ENCODE measurements at places on chromosomes 5 and 9. TPM values are rescaled to one million over a fixed set of nuclear protein-coding genes. Genes with fewer than 3 reads are reported as not detected.

The OLFML2A gene
- 26.3 TPM for polyA plus RNA-seq

The OR1Q1 gene
- polyA plus RNA-seq: not detected

The LCN10 gene
- polyA plus RNA-seq: 0.47 TPM

The DDX46 gene
- polyA plus RNA-seq: 61.2 TPM

The IFNA13 gene
- polyA plus RNA-seq: not detected

The OTULIN gene
- 24.4 TPM for polyA plus RNA-seq

The KIAA1958 gene
- polyA plus RNA-seq: 16.6 TPM

The RNF180 gene
- 9.4 TPM for polyA plus RNA-seq

- no peak for DNase-seq
These were observed 31.2 kb upstream of the ACTBL2 start for GRCh38 chr5:57513785-57514184.

DNA sequence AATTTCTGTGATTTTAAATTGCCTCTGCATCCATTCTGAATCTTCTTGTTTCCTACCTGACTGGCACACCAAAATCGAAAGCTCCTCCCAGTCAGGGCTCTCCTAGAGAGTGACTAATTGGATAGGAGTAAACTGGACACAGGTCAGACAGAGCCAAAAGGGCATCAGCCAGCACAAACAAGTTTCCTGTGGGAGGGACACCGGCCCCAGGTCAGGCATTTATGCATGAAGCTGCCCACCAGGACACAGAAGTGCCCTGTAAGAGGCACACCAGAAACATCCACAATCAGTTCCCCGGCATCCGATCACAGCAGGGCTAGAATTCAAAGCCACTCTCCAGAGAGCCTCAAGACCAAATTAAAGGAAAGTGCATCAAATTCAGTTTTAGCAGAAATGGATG lies 78.4 kb downstream of the SFXN1 start:
- DNase-seq: no peak

GRCh38 chr5:151095341-151096000 lies 14.6 kb upstream of the TNIP1 start:
- DNase-seq: no peak

DNA sequence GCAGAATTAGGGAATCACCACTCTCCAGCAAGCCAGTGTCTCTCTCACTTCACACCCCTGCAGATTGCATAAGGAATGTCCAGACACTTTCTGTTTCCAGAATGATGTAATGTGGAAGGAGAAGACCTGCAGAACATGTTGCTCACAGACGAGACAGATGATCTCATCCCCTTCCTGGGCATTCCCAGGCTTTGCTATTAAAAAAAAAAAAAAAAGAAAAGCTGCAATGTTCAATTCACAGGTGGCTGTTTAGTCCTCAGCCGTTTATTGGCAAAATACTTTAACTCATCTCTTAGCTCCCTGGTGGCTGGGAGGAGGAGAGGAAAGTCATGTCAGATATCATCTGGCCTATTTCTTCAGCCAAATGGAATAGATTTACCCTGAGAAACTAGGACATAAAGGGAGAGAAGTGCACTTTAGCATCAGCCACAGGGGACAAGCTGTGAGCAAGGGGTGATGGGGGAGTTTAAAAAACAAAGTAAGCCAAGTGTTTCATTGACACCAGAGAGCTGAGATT lies 95.9 kb upstream of the TNC start:
- DNase-seq: no peak

DNA sequence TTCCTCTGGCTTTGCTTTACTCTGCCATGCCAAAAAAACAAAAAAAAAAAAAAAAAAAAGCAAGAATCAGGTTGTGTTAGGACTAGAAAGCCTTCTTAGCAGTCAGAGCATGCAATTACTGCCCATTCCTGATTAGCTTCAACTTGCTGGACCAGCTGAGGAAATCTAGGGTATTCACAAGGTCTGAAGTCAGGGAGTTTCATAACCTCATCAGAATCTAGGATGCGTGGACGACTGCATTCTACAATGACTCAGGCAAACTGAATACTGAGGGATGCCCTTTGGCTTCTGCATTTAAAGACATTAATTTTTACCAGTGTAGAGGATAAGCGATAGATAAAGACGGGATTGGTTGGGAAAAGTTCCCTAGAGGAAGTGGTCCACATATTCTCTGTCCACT lies 39.2 kb upstream of the SHOC1 start:
- DNase-seq: no peak

- no peak for DNase-seq
These were observed 190.5 kb downstream of the TTLL11 start for GRCh38 chr9:121902461-121903135.

- DNase-seq: no peak
These were observed 73.9 kb downstream of the PBX3 start for GRCh38 chr9:125821078-125821477.

- DNase-seq: no peak
These were observed 311.7 kb upstream of the HAPLN1 start for GRCh38 chr5:84032324-84032723.

Measured in left renal cortex interstitium (tissue), 4 donors.